ENCODE measurements at places on chromosomes 4 and X. TPM values are rescaled to one million over a fixed set of nuclear protein-coding genes. Genes with fewer than 3 reads are reported as not detected.

The TRPC5OS gene
- not detected for polyA plus RNA-seq

The UNC5C gene
- polyA plus RNA-seq = 5.0 TPM

The CXCL6 gene
- polyA plus RNA-seq = 0.16 TPM

The CHRDL1 gene
- polyA plus RNA-seq = 2.0 TPM

The MAP9 gene
- 15.1 TPM for polyA plus RNA-seq

The ADRA2C gene
- 5.7 TPM for polyA plus RNA-seq

The CASP6 gene
- 11.0 TPM for polyA plus RNA-seq

- no peak for DNase-seq
- no peaks in the 10 kb centered on the region for H3K36me3 ChIP-seq
- H3K27ac ChIP-seq = no peak overlapping the region
- H3K4me3 ChIP-seq = no peak overlapping the region
- H3K27me3 ChIP-seq = peaks cover 11% of the 10 kb centered on the region
- H3K4me1 ChIP-seq = no peaks in the 10 kb centered on the region
These were observed 54.3 kb downstream of the NRK start for GRCh38 chrX:105876658-105877057.

GRCh38 chrX:31487951-31488350 is 416.1 kb upstream of the FTHL17 start:
- H3K27ac ChIP-seq = no peak overlapping the region
- no peaks in the 10 kb centered on the region for H3K4me1 ChIP-seq
- no peak for DNase-seq
- no peaks in the 10 kb centered on the region for H3K27me3 ChIP-seq

GRCh38 chr4:152217896-152218295 is 318.0 kb downstream of the FBXW7 start:
- H3K27me3 ChIP-seq = no peaks in the 10 kb centered on the region
- no peak for DNase-seq
- no peak overlapping the region for H3K27ac ChIP-seq
- H3K36me3 ChIP-seq = no peaks in the 10 kb centered on the region
- no peaks in the 10 kb centered on the region for H3K4me1 ChIP-seq
- H3K4me3 ChIP-seq = no peak overlapping the region

DNA sequence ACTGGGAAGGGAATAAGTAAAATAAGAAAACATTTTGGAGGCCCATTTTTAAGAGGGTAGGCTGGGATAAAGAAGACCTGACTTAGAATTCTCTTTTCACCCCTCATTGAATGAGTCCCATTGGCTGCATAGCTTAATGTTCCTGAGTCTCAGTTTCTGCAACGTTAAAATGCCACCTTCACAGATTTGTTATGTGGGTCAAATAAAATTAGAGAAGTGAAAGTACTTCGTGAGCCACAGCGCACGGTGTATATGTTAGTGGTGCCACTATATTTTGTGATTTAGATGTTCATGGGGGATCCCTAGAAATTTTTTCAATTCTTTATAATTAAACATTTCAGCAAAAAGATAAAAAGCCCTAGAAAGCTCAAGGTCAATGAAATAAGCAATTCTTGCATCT is 109.2 kb upstream of the HS3ST1 start:
- no peaks in the 10 kb centered on the region for H3K36me3 ChIP-seq
- no peaks in the 10 kb centered on the region for H3K27me3 ChIP-seq
- no peak overlapping the region for H3K4me3 ChIP-seq
- no peaks in the 10 kb centered on the region for H3K4me1 ChIP-seq
- H3K27ac ChIP-seq = no peak overlapping the region

DNA sequence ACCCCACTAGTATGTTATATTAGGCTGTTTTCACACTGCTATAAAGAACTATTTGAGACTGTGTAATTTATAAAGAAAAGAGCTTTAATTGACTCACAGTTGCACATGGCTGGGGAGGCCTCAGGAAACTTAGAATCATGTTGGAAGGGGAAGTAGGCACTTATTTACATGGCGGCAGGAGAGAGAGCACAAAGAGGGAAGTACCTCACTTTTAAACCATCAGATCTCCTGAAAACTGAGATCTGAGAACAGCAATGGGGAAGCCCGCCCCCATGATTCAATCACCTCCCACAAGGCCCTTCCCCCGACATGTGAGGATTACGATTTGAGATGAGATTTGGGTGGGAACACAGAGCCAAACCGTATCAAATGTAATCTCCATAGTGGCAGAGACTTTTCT is 45.4 kb upstream of the XK start:
- peaks cover 6% of the 10 kb centered on the region for H3K27me3 ChIP-seq
- no peak for DNase-seq
- H3K27ac ChIP-seq = no peak overlapping the region
- no peaks in the 10 kb centered on the region for H3K36me3 ChIP-seq
- H3K4me3 ChIP-seq = no peak overlapping the region

- H3K4me3 ChIP-seq = no peak overlapping the region
- H3K36me3 ChIP-seq = no peaks in the 10 kb centered on the region
- H3K4me1 ChIP-seq = no peaks in the 10 kb centered on the region
- DNase-seq = no peak
These were observed 22.2 kb downstream of the SCOC start for GRCh38 chr4:140395668-140396067.

DNA sequence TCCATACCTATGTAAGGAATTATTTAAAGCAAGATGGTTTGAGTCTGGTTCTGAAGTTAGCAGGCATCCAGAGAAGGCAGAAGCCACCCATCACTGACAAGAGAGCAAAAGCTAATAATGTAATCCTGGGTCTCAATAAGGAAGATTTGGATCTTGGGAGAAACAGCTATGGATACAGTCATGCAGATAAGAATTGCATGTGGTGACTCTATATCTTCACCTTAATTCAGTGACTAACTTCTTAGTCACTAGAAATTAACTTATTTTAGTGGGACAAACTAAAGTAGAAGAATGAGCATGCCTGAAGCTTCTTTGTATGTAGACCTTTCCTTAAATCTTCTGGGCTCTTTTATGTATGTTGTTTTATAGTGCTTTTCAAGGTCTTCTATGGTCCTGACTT is 66.6 kb downstream of the ATP10D start:
- DNase-seq = no peak
- peaks cover 7% of the 10 kb centered on the region for H3K36me3 ChIP-seq
- no peak overlapping the region for H3K27ac ChIP-seq
- no peaks in the 10 kb centered on the region for H3K4me1 ChIP-seq
- no peak overlapping the region for H3K4me3 ChIP-seq

DNA sequence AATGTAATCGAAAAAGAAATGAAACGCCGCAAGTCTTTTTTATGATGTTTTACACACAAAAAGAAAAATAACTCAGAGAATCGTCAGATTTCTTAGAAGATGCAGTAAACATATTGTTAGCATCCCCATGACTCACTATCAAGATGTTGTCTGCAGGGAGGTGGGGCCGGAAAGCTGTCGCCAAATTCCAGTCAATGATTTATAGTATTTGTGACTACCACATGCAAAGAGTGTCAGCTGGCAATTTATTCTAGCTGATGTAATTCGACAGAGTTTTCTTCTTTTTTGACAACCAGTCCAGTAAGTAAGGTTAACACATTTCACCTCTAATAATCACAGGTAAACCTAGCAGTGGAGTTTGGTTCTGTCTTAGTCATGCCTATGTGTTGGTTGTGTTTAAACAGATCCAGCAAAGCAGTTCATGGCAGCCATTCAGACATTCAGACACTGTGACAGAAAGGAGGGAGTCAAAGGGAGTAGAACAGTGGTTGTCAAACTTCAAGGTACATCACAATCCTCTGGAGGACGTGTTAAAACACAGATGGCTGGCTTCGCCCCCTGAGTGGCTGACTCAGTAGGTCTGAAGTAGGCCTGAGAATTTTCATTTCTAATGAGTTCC is 19.8 kb upstream of the PPP1R2C start:
- no peaks in the 10 kb centered on the region for H3K36me3 ChIP-seq
- peaks cover 6% of the 10 kb centered on the region for H3K27me3 ChIP-seq
- H3K4me3 ChIP-seq = no peak overlapping the region
- no peaks in the 10 kb centered on the region for H3K4me1 ChIP-seq
- no peak overlapping the region for H3K27ac ChIP-seq

DNA sequence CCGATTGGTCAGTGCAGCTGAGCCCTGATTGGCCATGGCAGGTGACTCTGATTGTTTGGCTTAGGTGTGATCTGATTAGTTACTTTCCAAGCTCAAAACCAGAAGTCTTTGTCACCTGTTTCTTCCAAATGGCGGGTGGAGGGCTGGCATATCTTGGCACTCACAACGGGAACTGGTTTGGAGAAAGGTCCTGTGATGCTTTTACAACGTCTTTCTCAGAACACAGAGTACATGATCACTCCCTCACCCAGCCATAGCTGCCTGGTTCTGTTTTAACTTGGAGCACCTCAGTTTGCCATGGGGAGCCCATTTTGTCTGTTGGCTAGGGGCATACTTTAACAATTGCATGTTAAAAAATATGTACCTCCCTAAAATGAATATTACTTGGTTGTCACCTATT is 13.0 kb upstream of the XK start:
- no peaks in the 10 kb centered on the region for H3K27me3 ChIP-seq
- H3K4me1 ChIP-seq = no peaks in the 10 kb centered on the region
- H3K27ac ChIP-seq = no peak overlapping the region
- no peak for DNase-seq
- H3K4me3 ChIP-seq = no peak overlapping the region

DNA sequence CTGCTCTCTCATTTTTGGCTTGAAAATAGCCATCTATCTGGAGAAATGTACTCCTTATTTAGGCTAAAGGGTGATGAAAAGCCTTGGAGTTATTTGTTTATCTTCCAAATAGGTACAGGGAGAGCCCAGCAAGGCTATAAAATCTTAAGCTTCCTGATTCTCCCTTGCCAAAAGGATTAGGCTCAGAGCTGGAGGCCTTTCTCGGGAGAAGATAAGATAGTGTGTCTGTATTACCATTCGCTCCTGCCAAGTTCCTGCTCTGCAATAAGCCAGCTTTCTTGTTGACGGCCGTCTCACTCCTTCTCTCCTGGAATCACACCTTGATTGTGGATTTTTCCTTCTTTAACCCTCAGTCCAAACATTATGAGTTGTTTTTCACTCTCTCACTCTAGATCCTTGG is 171.8 kb upstream of the TTC29 start:
- H3K27ac ChIP-seq = no peak overlapping the region
- peaks cover 3% of the 10 kb centered on the region for H3K27me3 ChIP-seq
- no peaks in the 10 kb centered on the region for H3K4me1 ChIP-seq
- no peak for DNase-seq
- no peaks in the 10 kb centered on the region for H3K36me3 ChIP-seq

GRCh38 chrX:150871341-150871811 is 27.1 kb downstream of the CD99L2 start:
- H3K4me1 ChIP-seq = no peaks in the 10 kb centered on the region
- H3K27me3 ChIP-seq = no peaks in the 10 kb centered on the region
- DNase-seq = no peak

- DNase-seq = no peak
- H3K27ac ChIP-seq = no peak overlapping the region
- H3K27me3 ChIP-seq = no peaks in the 10 kb centered on the region
- H3K36me3 ChIP-seq = no peaks in the 10 kb centered on the region
- no peaks in the 10 kb centered on the region for H3K4me1 ChIP-seq
These were observed 413.6 kb downstream of the AFF2 start for GRCh38 chrX:148913971-148914370.

DNA sequence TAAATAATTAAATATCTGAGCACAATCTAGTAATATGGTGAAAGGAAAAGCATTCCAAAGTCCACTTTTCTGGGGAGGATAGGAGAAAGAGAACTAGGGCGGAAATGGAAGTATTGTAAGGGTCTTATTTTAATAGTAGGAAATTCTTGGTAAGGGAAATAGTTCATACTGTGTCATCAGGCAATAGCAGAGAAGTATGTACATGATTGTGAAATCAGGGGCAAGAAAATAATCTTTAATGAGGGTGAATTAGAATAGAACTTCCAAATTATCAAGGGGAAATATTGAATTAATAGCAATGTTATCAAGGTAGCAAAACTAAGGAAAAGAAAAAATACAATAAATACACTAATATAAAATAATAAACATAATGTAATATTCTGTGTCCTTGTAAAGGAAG is 14.8 kb downstream of the GIMD1 start:
- no peak for DNase-seq
- H3K4me1 ChIP-seq = no peaks in the 10 kb centered on the region
- H3K4me3 ChIP-seq = no peak overlapping the region

GRCh38 chr4:40446839-40447238 is 111.7 kb downstream of the CHRNA9 start:
- H3K36me3 ChIP-seq = peaks cover 5% of the 10 kb centered on the region
- no peak overlapping the region for H3K4me3 ChIP-seq
- no peaks in the 10 kb centered on the region for H3K27me3 ChIP-seq

GRCh38 chr4:38674258-38675144 is 10.5 kb downstream of the KLF3 start:
- no peaks in the 10 kb centered on the region for H3K27me3 ChIP-seq
- no peaks in the 10 kb centered on the region for H3K36me3 ChIP-seq
- H3K4me1 ChIP-seq = peaks cover 79% of the 10 kb centered on the region
- no peak overlapping the region for H3K4me3 ChIP-seq

DNA sequence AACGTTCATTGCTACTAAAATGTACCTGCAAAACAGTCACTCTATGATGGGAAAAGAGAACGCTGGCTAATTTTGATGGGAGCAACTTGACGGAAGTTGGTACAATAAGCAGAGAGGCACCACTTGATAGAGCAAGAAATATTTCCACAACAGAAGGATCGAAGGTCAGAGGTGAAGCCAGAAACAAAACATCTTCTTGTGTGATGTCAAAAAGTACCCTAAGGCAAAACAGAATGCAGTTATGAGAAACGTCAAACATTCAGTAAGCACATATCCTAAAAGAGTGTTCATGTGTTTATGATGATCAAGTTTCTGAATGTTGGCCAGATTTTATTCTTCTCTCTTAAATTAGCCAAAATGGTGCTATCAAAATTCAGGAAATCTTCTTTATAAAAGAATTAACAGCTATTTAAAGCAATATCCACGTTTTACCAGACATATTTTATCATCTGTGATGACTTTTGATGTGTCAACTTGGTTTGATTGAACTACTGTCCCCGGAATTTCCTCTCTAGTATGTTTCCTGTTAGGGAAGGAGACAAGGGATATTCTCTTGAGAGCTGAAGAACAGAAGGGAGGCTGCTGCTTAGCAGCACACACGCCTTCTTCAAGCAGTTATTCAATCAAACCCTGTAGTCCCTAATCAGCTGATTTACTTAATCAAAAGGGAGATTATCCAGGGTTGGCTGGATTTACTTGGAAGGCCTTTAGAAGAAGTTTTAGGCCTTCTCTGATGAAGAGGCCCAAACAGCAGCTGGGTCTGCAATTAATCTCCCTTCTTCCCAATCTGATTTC is 15.7 kb downstream of the AASDH start:
- no peak overlapping the region for H3K4me3 ChIP-seq
- DNase-seq = no peak
- H3K27ac ChIP-seq = no peak overlapping the region
- H3K36me3 ChIP-seq = no peaks in the 10 kb centered on the region
- H3K27me3 ChIP-seq = no peaks in the 10 kb centered on the region
- no peaks in the 10 kb centered on the region for H3K4me1 ChIP-seq

DNA sequence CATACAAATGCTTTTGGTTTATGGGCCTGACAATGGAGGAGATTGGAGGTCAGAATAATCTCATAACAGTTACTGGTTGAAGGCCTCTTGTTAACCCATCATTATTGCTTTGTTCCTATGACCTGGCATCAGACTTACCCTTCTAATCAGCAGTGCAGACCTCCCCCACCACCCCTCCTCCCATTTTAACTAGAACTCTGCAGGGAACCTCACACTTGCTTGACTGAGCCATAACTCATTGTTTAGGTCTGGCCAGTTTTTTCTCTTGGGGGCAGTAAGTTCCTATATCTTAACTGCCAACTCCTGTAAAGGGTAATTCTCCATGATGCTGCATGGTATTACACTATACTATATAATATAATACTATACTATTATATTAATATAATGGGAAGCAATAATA is 609.3 kb downstream of the IL1RAPL1 start:
- H3K27ac ChIP-seq = no peak overlapping the region
- no peaks in the 10 kb centered on the region for H3K36me3 ChIP-seq
- no peaks in the 10 kb centered on the region for H3K4me1 ChIP-seq
